Breast epithelium (tissue), 4 donors: ENCODE measurements at places on chromosomes 7 and 10. TPM values are rescaled to one million over a fixed set of nuclear protein-coding genes. Genes with fewer than 3 reads are reported as not detected.

CTAGE15 gene
- total RNA-seq: 9.7 TPM

KNDC1 gene
- 0.98 TPM for total RNA-seq

DNA sequence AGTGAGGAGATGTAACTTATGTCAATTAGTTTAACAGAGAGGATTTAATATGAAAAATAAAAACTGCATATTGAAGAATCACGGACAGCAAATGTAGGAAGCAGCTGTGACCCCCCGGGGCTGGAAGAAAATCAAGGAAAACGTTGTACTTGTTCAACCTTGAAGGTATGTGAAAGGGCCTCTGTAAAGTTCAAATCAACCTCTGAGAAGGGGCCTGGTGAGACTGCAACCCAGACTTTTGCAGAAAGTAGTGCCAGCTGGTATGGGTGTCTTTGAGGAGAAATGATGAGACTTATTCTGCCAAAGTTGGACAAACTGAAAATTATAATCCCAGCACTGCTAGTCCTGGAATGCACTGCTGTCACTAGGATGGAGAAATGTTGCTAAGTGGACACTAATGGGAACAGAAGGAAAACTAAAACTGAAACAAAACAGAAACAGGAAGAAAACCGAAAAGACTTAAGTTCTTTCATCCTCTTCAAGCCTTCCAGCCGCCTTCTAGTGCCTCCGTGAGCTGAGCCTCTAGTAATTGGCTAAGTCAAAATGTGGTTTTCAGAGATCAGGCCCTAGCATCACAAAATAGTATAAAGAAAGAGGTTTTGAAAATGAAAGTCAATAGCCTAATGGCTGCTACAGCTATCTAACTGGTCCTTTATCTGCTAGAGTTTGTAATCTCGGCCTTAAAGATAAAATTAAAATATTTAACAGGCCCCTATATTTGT is 253.7 kb upstream of the SORCS1 start:
- no peak for DNase-seq
- H3K4me1 ChIP-seq: no peaks in the 10 kb centered on the region
- H3K36me3 ChIP-seq: no peaks in the 10 kb centered on the region
- H3K4me3 ChIP-seq: no peak overlapping the region
- H3K27me3 ChIP-seq: no peaks in the 10 kb centered on the region
- no peak overlapping the region for H3K27ac ChIP-seq

GRCh38 chr7:106515321-106515720 is 145.6 kb downstream of the CCDC71L start:
- no peak overlapping the region for H3K27ac ChIP-seq
- no peak overlapping the region for H3K4me3 ChIP-seq
- no peaks in the 10 kb centered on the region for H3K36me3 ChIP-seq
- H3K4me1 ChIP-seq: no peaks in the 10 kb centered on the region

- H3K27ac ChIP-seq: no peak overlapping the region
- H3K4me3 ChIP-seq: no peak overlapping the region
- no peaks in the 10 kb centered on the region for H3K4me1 ChIP-seq
- H3K36me3 ChIP-seq: no peaks in the 10 kb centered on the region
Observed at GRCh38 chr7:36597090-36597773, 127.1 kb downstream of the AOAH start.

- no peak for DNase-seq
- no peak overlapping the region for H3K4me3 ChIP-seq
- no peaks in the 10 kb centered on the region for H3K27me3 ChIP-seq
- H3K27ac ChIP-seq: no peak overlapping the region
- no peaks in the 10 kb centered on the region for H3K36me3 ChIP-seq
Observed at GRCh38 chr7:133051066-133051465, 30.8 kb downstream of the CHCHD3 start.

GRCh38 chr7:110675383-110676103 is 415.4 kb upstream of the LRRN3 start:
- no peak for DNase-seq
- no peaks in the 10 kb centered on the region for H3K36me3 ChIP-seq
- H3K27me3 ChIP-seq: no peaks in the 10 kb centered on the region
- no peak overlapping the region for H3K4me3 ChIP-seq

DNA sequence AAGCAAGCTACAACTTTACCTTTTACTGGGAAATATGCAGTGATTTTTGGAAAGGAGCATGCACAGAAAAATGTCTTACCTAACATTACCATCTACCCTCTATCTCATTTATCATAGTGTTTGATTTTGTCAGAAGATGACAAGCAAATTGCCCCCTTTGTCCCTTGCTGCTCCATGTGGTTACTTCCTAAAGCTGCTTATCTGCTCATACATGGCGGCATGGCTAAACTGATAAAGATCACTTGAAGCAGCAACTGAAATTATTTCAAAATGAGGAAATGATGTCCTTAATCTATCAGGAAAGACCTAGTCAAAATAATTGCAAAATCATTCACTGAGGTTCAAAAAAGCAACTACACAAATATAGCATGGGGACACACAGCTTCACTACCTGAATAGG is 1198.5 kb upstream of the SORCS1 start:
- H3K4me3 ChIP-seq: no peak overlapping the region
- H3K36me3 ChIP-seq: no peaks in the 10 kb centered on the region
- H3K4me1 ChIP-seq: no peaks in the 10 kb centered on the region
- H3K27me3 ChIP-seq: no peaks in the 10 kb centered on the region
- no peak for DNase-seq
- H3K27ac ChIP-seq: no peak overlapping the region

- no peak for DNase-seq
- no peaks in the 10 kb centered on the region for H3K4me1 ChIP-seq
- no peak overlapping the region for H3K27ac ChIP-seq
Observed at GRCh38 chr7:1925349-1925748, 255.3 kb downstream of the ELFN1 start.
